ENCODE measurements at places on chromosomes 11 and 22.

DNA sequence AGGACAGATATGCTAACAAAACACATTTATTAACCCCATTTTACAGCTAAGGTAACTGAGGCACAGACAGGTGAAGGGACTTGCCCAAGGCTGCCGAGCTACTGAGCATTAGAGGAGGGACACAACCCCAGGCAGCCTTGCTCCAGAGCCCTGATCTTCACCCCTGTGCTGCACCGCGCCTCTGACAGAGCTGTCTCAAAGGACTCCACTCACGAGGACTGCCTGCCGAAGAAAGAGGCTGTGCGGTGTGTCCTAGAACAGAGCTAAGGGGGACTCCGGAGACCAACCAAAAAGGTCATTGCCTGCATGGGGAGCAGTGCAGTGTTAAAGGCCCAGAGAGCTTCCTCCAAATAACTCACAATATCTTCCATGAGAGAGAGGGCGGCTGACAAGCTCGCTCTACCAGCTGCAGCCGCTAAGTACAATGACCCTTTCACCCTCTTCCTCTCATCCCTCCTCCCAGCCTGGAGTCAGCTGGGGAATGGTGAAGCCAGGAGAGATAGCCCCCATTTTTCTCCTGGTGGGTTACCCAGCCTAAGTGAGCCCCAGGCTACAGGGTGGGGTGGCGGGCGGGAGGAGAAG, 119.2 kb downstream of the DSCAML1 start:
- DNase-seq: no peak

DNA sequence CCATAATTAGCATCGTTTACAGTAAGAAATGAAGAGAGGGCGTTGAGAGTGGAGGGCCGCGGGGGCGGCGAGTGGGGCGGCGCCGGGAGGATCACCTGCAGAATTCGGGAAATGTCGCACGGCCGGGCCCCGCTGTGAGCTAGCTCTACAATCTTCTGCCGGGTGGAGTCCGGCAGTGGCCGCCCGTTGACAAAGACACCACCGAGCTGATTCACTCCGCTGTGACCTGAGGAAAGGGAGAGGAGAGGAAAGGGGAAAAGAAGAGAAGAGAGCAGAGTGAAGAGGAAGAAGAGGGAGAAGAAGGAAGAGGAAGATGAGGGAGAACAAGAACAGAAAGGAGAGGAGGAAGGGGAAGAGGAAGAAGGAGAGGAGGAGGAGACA, 8.5 kb downstream of the PAX6 start:
- DNase-seq: no peak

DNA sequence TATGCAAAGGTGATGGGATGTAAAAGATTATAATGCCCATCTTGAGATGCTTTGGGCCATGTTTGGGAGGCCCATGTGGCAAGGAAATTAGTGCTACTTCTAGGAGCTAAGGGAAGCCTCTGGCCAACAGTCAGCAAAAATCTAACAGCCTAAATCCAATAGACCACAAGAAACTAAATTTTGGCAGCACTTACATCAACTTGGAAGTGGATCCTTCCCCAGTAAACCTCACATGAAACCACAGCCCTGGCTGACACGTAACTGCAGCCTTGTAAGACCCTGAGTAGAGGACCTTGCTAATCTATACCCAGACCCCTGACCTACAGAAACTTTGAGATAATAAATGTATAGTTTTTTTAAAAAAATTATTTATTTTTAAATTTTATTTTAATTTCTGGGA, 13.1 kb upstream of the GRK3 start:
- DNase-seq: no peak

DNA sequence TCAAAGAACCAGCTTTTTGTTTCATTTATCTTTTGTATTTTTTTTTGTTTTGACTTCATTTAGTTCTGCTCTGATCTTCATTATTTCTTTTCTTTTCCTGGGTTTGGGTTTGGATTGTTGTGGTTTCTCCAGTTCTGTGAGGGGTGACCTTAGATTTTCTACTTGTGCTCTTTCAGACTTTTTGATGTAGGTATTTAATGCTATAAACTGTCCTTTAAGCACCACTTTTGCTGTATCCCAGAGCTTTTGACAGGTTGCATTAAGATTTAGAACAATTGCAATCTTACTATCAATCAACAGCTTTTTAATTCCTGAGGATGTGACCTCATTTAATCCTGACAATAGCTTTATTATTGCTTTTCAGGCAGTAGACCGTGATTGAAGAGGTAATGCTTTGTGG, 94.3 kb downstream of the ZNF280B start:
- DNase-seq: no peak

- no peak for DNase-seq
These were observed 33.3 kb upstream of the CACNG2 start for GRCh38 chr22:36736701-36737320.

- DNase-seq: no peak
These were observed 605 bp upstream of the COPB1 start for GRCh38 chr11:14500181-14500651.

GRCh38 chr11:62579252-62579651, 5.6 kb upstream of the EEF1G start:
- no peak for DNase-seq

GRCh38 chr22:39735776-39736175, 157.8 kb downstream of the ENTHD1 start:
- no peak for DNase-seq

- no peak for DNase-seq
These were observed 44.6 kb downstream of the SPATA19 start for GRCh38 chr11:133800666-133801065.

GRCh38 chr22:39084666-39085065, 7.6 kb downstream of the APOBEC3G start:
- DNase-seq: no peak

DNA sequence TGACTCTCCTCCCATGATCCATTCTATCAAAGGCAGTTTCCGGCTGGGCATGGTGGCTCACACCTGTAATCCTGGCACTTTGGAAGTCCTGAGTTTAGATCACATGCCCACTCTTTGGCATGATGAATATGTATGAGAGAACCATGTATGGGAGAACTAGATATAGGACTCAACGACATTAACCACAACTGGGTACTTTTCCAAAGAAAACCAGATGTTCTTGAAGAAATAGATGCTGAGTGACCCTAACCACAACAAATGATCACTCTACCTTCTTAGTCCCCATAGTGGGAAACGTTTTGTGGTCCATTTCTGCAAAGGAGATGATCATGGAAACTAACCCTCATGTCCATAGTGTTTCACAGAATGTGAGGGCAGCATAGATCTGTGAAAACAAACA, 13.6 kb downstream of the FJX1 start:
- no peak for DNase-seq

- peak; percentile 54 for DNase-seq
These were observed 11.0 kb downstream of the CRELD2 start for GRCh38 chr22:49929211-49929979.

GRCh38 chr11:69319255-69320106, 25.5 kb downstream of the MYEOV start:
- no peak for DNase-seq

DNA sequence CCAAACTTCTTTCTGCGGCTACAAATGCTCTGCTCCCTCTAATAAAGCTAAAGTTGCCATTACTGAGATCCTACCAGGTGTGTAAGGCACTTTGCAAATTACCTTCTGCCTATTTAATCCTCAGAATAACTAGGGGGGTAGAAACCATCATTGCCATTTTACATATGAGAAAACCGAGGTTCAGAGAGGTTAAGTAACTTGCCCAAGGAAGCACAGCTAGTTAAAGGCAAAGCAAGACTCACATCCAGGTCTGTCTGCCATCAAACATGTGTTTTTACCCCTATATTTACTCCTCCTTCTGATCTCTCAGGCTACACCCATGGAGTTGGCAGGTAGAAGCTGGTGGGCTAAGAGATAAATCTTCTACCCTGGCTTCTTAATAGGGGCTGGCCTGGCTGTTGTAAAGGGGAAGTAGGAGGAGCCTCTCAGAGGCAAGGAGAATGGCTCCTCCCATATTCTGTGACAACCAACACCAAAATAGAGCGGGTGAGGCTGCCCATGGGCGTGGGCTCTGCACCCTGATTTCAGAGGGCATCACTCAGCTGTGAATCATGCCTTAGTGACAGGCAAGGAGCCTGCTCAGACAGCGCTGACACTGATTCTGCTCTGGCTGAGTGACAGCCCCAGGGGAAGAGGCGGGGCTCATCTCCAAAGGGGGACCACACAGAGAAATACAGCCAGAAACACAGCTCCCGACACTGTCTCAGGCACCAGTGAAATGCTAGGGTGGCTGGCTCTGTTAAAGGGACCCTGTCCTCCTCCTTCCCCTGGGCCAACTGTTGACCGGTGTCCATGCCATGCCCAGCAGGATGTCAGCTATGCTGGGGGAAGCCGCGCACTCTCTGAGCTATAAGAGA, 106.8 kb downstream of the ABTB2 start:
- DNase-seq: peak; percentile 29

GRCh38 chr22:47422736-47423135, 660.3 kb downstream of the TBC1D22A start:
- no peak for DNase-seq

DNA sequence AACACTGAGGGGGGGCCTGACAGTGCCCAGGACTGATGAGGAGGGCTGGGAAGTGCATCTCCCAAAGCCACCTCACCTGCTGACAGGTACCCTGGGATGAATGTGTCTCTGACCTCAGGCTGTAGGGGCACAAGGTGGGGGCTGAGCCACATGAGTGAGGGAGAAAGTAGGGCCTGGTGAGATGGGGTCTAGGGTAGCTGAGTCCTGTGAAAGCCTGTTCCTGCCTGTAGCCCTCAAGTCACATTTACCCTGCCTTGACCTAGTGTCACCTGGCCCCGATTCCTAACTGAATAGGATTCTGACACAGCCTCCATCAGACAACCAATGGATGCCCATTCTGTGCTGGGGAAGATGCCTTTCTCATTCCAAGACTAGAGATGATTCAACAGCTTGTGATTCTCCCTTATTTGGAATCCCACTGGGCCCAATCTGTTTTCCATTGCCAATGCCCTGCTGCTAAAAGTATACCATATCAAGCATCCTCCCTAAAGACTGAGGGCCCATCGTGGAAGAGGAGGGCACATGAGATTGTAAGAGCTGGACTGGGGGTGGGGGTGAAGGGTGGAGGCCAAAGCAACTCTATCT, 11.1 kb upstream of the RFPL1 start:
- DNase-seq: no peak

DNA sequence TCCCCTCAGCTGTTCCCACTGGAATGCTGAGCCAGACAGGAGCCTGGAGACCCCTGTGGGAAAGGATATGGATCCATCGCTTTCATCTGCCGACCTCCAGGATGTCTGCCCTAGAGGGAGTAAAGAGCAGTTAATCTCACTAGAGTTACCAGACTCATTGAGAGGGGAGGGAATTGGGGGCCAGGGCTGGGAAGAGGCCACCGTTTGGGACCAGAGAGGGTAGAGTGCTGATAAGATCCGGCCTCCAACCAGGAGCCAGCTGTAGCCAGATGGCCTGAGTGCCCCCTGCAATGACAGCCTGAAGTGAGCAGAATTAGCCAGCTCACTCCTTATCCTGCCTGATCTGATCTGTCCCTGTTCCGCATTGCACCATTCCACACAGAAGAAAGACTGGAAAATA, 3.7 kb upstream of the APLNR start:
- DNase-seq: no peak

GRCh38 chr11:32039149-32039548, 51.7 kb upstream of the RCN1 start:
- no peak for DNase-seq

GRCh38 chr11:77019976-77020595, 14.1 kb upstream of the B3GNT6 start:
- no peak for DNase-seq

- no peak for DNase-seq
These were observed 29.0 kb downstream of the GLYATL1 start for GRCh38 chr11:58968251-58968711.

DNA sequence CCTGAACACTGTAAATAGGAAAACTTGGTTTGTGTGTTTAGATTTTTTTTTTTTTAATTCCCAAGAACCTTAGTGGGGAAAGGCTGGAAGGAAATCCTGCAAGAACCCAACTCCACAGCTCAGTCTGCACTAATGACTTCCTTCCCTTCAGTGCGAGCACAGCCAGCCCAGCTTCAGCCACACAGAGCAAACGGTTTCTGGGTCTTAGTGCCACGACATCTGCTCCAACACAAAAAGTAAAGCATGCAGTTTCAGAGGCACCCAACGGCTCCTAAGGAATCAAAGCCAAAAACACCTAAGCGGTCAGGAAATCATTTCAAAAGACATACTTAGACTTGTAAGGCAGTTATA, 236.1 kb downstream of the TTC28 start:
- DNase-seq: no peak

DNA sequence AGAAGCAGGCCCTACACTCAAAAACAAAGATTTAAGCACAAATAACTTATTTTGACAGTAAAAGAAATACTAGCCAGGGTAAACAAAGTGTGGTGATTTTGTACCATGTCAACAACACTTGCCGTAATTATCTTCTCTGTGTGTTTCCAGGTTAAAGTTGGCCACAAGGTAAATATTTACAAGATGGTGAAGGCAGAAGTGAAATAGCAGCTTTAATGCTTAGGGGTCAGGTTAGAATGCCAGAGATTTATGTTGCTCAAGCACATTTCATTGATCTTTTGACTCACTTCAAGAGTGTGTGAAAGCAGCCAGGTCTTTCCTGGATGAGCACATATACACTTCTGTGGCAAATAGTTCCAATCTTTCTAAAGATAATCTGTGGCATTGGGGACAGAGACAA, 270.2 kb upstream of the LUZP2 start:
- no peak for DNase-seq

DNA sequence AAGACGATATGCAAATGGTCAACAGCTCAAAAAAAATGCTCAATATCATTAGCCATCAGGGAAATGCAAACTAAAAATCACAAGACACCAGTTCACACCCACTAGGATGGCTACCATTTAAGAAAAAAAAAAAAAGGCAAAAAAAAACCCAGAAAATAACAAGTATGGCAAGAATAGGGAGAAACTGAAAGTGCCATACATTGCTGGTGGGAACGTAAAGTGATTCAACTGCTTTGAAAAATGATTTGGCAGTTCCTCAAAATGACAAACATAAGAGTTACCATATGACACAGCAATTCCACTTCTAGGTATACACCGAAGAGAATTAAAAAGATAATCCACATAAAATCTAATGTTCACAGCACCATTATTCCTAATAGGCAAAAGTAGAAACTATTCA, 47.5 kb downstream of the PICALM start:
- no peak for DNase-seq

DNA sequence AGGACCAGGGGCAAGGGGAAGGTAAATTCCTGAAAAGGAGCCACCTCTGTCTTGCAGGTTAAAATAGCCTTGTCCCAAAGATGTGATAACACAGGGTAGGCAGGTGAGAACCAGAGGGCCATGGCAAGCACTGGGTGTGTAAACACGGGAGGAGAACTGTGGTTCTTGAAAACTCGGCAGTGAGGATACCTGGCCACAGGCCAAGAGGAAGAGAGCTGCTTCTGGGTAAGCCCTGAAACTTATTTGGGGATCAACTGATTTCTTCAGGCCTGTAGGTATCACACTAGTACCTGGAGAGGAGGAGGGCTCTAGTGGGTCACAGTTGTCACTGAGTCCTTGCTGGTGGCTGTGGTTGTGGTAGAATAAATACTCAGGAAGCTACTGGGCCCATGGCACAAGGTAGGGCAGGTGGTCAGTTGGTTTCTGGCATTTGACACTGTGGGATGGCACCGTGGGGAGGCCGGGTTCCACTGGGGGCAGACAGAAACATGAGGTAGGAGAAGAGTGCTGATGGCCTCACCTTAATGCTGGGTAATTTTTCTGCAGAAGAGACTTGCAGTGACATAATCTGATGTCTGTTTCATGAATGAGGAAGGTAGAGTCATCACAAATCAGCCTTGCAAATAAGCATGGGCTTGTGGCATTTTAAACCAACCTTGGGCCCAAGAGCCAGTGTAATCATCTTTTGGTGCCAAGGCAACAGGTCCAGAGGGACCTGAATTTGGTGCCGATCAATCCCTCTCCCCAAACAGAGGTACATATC, 22.0 kb downstream of the AMPD3 start:
- DNase-seq: no peak

GRCh38 chr11:49995565-49995964, 13.2 kb upstream of the OR4C12 start:
- no peak for DNase-seq

Data from activated naive CD8-positive, alpha-beta T cell treated with anti-CD3 and anti-CD28 coated beads, Interleukin-2, amount 50 U/mL, for 16 hours (primary cell).